Retinal pigment epithelial cell (primary cell): ENCODE measurements at places on chromosomes 11 and 22.

GRCh38 chr11:13761716-13762115 lies 93.2 kb downstream of the FAR1 start:
- DNase-seq = peak; percentile 22

DNA sequence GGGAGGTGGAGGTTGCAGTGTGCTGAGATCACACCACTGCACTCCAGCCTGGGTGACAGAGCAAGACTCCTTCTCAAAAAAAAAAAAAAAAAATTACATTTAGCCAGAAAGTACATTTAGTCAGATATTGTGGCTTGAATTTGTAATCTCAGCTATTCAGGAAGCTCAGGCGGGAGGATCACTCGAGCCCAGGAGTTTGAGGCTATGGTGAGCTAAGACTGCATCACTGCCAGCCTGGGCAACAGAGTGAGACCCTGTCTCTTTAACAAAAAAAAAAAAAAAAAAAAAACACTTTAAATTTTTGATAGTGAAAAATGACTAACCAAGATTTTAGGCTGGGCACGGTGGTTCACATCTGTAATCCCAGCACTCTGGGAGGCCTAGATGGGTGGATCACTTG lies 27.3 kb downstream of the MRTFA start:
- DNase-seq = no peak

GRCh38 chr11:100637706-100638105 lies 49.4 kb upstream of the ARHGAP42 start:
- no peak for DNase-seq

DNA sequence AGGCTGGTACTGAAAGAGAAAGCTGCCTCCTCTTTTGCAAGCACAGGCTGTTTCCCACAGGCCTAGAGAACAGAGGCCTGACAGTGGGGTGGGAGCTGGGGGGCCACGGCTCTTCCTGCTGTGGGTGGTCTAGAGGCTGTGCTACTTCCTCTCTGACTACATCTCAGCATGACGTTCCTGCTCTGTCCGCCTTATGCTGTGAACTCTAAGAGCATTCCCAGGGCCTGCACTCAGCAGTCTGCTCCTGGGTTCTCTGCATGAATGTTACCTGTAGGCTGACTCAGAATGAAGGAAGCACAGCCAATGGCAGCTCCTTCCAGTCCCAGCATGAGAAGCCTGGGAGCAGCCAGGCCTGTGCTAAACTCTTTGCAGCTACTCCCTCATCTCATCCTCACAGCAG lies 534.3 kb downstream of the NTM start:
- no peak for DNase-seq

DNA sequence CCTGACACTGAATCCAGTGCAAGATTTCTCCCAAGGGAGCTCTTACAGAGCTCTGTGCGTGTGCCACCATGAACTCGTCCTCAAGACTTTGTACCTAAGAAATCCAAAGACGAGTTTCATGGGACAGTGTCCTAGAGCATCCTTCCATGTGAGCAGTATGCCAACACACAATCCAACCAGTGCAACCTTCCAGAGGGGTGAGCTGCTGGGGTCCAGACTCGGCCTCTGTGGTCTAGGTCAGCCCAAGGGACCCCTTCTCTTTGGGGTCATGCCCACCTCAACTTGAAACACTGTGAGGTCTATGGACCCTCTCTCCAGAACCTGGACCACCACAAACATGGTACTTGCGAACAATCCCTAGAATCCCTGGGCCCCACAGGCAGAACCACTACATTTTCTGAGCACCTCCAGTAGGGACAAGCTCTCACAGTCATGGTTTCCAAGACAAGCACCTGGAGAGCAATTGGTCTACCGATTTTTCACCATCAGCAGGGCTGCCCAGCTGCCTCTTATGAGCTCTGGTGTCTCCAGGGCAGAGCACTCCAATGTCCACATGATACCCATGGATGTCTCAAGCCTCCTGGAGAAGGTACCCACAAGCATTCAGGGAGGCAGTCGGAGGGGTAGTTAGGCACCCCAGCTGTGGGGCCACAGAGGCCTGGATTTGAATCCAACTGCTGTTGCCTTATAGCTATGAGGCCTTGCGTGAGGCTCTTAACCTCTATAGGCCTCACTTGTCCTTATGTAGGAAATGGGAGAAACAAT lies 7.7 kb downstream of the CHST1 start:
- no peak for DNase-seq

GRCh38 chr22:44648821-44649565 lies 53.0 kb upstream of the PRR5 start:
- DNase-seq = no peak

GRCh38 chr11:115924744-115925567 lies 420.7 kb upstream of the CADM1 start:
- no peak for DNase-seq
